Tongue (tissue), 3 donors: ENCODE measurements at places on chromosomes 11 and 22.

DNA sequence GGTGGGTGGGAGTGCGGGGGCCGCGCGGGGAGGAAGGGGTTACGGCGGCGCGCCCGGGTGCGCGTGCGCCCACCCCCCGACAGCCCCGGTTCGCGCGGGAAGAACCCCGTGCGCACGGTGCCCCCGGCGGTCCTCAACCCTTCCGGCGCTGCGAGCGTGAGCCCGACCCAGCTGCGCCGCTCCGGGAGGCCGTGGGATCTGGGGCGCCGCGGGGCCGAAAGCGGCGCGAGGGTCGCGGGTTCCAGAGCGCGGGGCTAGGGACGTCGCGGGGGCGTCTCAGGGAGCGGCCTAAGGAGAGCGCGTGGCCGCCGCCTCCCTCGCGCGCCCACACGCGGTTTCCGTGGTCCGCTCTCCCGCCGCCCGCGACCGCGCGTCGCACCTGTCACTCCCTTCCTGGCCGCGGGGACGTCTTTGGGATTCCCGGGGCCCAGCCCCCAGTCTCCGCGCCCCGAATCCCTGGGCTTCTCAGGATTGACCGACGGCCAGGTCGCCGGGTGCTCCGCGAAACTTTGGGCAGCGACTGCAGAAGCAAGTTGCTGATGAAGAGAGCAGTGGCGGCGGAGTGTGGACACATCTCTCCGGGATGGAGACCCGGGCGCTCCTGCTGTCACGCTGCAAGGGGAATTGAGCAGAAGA, 582 bp downstream of the SREBF2 start:
- peak; percentile 67 for DNase-seq

GRCh38 chr11:29352273-29352795, 664.5 kb downstream of the KCNA4 start:
- no peak for DNase-seq

- DNase-seq = peak; percentile 70
These were observed 36.3 kb downstream of the CSNK2A3 start for GRCh38 chr11:11316651-11317230.

GRCh38 chr11:13782390-13783075, 114.1 kb downstream of the FAR1 start:
- peak; percentile 78 for DNase-seq

DNA sequence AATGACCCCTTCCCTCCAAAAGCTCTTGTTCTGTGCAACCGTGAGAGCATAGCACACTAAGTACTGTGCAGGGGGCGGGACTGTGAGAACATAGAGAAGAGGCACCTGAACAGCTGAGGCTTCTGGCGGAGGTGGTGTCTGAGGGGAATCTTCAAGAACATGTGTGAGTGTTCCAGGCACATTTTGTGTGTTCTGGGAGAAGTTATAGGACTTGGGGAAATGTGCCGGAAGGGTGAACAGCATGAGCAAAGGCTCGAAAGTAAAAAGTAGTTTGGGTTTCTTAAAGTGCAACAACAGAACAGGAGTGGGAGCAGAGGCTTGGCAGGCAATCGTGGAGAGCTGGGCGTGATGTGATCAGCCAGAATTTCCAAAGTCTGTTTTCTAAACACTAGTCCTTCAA, 12.4 kb upstream of the SYN3 start:
- no peak for DNase-seq

DNA sequence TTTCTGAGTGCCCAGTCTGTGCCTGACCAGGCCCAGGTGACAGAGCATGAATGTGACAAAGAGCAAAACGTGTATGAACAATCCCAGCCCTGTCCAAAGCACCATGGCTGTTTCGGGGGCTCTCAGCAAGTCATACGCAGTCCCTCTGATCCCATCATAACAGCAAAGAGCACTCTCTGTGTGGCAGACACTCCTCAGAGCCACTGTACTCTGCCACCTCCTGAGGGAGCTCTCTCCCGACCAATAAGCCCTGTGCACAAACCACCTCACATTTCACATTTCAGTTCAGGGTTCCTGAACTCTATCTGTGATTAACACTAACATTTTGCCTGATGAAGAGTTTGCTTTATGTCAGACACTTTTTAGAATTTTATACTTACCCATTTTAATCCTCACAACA, 6.6 kb downstream of the DGCR2 start:
- no peak for DNase-seq

- peak; percentile 55 for DNase-seq
These were observed 2.2 kb upstream of the SCT start for GRCh38 chr11:629237-629583.
